ENCODE measurements at places on chromosomes 2 and 18.
A peak's percentile ranks its signal among the peaks of the same experiment; 100 is the strongest.

DNA sequence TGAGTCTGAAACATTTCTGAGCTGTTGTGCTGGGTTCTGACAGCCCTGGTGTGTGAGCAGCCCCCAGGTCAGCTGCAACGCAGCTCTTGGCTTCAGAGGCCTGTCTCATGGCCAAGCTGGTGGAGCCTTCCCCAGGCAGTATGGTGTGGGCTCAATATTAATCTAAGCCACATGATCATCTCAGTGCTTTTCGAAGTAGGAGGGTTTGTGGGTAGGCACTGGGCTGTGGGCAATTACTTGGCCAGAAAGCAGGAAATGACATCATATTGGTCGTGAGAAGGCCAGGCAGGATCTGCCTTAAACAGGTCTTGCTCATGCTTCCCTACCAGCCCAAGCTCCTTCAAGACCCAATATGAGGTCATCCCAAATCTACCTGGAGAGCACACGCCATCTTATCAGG lies 26.9 kb downstream of the LOXHD1 start:
- DNase-seq: peak; percentile 22

DNA sequence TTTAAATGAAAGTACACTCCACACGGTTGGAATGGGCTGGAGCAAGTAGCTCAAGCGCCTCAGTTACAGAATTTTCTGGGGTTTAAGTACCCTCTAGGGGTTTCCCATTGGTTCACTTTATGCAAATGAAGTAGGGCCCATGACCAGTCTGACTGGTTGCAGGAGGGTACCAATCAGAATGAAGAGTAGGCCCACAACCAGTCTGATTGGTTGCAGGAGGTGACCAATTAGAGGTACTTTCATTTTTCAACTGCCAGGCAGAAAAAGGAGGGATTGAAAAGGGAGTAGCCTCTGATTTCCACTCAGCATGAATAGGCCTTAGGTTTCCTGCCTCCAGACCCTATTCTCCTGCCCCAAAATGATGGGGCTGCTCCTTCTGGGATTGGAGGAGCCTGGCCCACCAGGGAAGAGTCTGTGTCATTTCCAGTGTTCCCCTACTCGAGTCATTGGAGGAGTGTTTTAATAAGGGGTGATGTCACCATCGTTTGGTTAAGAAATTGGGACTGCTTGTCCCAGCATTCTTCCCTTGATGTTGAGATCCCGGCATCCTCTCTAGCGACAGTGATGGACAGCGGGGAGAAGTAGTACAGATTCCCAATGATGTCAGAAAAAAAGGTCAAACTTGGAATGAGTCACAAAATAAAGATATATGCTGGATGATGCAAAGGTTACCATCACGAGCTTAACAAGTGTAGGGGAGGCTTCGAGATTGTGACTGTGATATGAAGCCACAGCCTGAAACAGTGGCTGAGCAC lies 210.4 kb downstream of the SH3BP4 start:
- no peak for DNase-seq

- DNase-seq: no peak
These were observed 62.8 kb downstream of the UGGT1 start for GRCh38 chr2:128153786-128154185.

- no peak for DNase-seq
These were observed 731.9 kb upstream of the VRK2 start for GRCh38 chr2:57314682-57315081.

GRCh38 chr2:108594132-108594981 lies 60.1 kb downstream of the LIMS1 start:
- peak; percentile 98 for DNase-seq

GRCh38 chr18:1048032-1048431 lies 143.4 kb downstream of the ADCYAP1 start:
- DNase-seq: peak; percentile 76

DNA sequence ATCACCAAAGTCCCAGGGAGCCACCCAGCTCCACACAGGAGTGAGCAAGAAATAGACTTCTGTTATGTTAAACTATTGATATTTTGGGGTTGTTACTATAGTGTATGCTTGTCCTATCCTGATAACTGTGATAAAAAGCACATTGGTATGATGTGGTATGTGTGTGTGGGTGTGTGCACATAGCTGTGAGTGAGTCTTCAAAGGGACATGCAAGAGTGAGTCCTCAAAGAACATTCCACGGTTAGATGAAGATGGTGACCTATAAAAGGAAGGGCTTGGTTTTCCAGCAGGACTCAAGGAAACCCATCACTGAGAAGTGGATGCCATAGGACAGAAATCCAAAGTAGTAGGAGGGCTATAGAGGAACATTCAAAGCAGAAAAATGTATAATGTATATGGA lies 342.9 kb downstream of the TSN start:
- DNase-seq: peak; percentile 51

DNA sequence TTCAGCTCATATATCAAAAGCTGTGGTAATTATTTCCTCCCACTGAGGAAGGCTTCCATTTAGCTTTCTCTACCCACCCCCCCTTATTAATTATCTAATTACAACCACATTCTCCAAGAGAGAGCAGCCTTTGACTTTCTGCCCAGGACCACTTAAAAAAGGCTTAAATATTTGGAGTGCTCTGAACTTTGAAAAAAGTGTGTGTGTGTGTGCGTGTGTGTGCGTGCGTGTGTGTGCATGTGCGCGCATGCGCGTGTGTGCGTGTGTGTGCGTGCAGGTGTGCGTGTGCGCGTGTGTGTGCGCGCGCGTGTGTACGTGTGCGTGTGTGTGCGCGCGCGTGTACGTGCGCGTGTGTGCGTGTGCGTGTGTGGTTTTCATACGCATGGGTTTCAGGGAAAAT lies 57.8 kb downstream of the TWIST2 start:
- no peak for DNase-seq

GRCh38 chr2:224957540-224958461 lies 84.5 kb downstream of the DOCK10 start:
- DNase-seq: no peak

GRCh38 chr2:46393865-46394264 lies 85.5 kb upstream of the TMEM247 start:
- no peak for DNase-seq

- peak; percentile 29 for DNase-seq
These were observed 304.7 kb downstream of the FBXO15 start for GRCh38 chr18:73842795-73843394.

DNA sequence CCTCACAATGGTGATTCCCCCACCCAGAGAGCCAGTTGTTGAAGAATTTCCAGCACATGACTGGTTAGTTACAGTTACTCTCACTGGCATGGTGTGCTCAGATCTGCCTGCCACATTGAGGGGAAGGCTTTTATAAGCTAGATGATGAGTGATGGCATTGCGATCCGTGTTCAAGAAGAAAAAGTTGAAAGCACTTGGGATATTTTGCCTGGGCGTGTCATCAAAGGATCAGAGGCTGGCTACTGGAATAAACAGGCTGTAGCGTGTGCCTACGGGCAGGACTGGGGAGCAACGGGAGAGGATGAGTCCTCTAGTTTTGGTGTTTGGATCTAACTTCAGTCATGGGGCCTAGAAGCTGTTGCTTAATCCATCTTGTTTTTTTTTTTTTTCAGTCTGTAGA lies 175.0 kb downstream of the SETBP1 start:
- DNase-seq: no peak

GRCh38 chr2:238955648-238956531 lies 108.0 kb downstream of the TWIST2 start:
- DNase-seq: peak; percentile 80

DNA sequence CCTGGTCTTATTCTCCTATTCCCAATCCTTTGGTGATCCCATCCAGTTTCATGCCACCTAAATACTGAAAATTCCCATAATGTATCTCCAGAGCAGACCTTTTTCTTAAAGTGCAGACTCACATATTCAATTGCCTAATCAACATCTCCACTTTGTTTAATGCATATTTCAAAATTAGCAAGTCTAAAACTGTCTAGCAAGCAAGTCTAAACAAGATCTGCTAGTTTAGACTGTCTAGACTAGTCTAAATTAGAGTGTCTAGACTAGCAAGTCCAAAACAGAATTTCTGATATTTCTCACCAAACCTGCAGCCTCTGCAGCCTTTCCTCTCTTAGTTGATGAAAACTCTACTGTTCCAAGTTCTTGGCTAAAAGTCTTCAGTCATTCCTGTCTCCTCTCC lies 44.6 kb downstream of the THUMPD2 start:
- no peak for DNase-seq

GRCh38 chr2:157880927-157881326 lies 4.8 kb upstream of the ACVR1 start:
- no peak for DNase-seq

DNA sequence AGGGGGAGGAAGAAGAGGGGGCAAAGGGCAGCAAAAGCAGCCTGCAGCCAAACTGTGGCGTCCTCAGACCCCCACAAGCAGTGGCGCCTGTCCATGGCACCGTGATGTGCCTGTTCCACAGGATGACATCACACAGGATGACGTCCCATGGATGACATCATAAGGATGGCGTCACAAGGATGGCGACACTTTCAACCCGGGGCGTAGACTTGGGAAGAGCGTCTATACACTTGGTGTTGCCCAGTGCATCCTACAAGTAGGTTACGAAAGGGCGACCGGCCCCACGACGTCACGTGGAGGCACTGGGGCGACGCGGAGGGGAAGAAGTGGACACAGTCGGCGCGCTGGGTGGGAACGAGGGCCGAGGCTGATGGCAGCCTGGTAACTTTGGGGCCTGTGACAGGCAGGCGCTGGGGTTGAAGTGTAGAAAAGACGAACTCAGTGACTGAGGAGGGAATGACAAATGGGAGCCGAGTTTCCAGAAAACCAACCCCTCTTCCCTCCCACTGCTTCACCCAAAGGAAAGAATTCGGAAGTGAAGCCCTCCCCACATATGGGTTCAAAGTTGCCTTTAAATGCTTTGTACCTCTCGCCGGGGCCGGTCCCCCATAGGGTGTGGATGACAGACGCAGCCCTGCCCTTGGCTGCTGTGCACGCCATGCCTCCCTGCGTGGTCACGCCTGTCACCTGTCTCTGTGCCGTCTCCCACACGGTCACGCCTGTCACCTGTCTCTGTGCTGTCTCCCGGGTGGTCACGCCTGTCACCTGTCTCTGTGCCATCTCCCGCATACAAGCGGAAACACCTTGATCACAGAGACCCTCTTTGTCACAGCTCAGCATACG lies 13.4 kb upstream of the KCNG2 start:
- no peak for DNase-seq

GRCh38 chr2:96025194-96025492 lies 9.6 kb downstream of the GPAT2 start:
- no peak for DNase-seq

DNA sequence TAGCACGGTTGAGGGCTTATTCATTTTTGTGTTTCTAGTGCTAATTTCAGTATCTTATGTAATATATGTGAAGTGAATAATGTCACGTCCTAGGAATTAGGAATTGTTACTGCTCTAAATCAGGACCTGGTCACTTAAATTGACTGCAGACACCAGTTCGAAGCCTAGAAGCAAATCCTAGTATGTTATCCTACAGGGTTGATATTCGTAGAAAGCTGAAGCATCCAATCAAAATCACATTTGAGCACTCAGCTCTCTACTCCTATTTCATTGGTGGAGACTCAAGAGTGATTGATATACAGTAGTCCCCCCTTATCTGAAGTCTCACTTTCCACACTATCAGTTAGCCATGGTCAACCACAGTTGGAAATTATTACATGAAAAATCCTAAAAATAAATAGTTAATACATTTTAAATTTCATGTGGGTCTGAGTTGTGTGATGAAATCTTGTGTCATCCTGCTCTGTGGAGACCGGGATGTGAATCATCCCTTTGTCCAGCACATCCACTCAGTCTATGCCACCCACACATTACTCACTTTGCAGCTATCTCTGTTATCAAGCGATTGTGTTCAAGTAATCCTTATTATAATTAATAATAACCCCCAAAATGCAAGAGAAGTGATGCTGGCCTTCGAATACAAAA lies 35.2 kb upstream of the SCN9A start:
- DNase-seq: peak; percentile 97

DNA sequence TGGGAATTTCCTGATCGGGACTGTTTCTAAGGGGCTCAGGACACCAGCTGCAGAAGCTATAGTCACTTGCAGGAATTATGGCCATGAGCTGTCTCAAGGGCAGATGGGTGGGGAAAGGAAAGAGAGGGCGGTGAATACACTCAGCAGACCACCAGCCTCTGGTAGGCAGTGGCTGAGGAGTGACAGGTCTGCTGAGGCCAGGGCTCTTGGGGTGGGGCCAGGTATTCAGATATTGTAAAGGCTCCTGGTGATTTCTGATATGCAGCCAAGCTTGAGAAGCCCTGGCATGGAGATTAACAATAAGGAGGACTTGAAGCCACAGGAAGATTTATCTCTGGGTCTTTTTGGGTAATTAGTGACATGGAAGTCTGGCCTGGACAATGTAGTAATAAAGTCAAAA lies 145.3 kb upstream of the AQP4 start:
- DNase-seq: no peak

DNA sequence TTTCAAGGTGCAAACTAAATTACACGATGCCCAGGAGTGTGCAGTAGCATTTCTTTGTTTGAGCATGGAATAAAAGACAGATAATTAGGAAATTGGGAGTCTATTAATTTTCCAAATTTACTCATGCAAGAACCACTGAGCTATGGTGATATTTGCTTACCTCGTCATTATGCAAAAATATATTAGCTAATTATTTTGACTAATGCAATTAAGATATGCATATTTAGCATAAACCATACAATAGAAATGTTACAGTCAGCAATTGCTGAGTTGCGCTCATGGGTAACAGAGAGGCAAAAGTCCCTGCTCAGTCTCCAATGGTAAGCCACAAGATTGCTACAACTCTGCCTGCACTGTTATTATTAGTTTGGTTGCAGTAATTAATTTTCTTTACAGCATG lies 342.0 kb downstream of the TXNL1 start:
- DNase-seq: no peak

GRCh38 chr18:13136056-13136903 lies 82.3 kb upstream of the LDLRAD4 start:
- DNase-seq: peak; percentile 31

GRCh38 chr2:196248467-196249094 lies 77.2 kb upstream of the STK17B start:
- no peak for DNase-seq

DNA sequence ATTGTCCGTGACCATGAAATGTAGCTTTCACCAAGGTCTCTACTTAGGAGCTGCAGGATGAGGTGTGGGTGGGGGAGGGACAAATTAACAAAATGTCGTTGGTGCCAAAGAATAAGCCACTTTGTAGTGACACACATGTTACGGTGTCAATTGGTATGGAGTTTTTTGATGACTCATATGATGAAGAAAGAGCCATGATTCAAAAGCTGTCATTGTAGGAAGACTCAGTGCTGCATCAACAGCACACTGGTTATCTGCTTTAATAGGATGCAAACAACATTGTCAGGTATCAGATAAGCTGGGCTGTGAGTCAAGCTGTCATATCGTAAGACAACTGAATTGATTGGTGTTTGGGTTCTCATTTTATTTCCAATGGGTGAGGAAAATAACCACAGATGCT lies 36.6 kb upstream of the BOD1L2 start:
- no peak for DNase-seq

DNA sequence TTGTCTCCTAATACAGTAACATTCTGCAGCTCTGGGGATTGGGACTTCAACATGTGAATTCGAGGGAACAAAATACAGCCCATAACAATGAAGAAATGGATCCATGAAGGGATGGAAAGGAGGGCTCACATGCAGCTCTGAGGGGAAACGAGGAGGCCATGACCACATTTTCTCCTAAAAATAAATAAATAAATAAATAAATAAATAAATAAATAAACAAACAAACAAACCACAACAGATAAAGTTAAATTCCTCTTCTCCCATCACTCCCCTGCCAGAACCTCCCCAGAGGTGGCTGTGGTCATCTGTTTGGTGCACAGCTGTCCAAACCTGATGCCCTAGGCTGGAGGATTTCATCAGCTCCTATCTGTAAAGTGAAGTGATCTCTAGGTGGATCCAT lies 42.7 kb downstream of the MAL start:
- no peak for DNase-seq

- DNase-seq: no peak
These were observed 398.9 kb downstream of the TRIB2 start for GRCh38 chr2:13115643-13116042.
